Activated CD4-positive, alpha-beta T cell treated with anti-CD3 and anti-CD28 coated beads, Interleukin-2, amount 50 U/mL, for 16 hours (primary cell): ENCODE measurements at places on chromosomes 3 and 15.

DNA sequence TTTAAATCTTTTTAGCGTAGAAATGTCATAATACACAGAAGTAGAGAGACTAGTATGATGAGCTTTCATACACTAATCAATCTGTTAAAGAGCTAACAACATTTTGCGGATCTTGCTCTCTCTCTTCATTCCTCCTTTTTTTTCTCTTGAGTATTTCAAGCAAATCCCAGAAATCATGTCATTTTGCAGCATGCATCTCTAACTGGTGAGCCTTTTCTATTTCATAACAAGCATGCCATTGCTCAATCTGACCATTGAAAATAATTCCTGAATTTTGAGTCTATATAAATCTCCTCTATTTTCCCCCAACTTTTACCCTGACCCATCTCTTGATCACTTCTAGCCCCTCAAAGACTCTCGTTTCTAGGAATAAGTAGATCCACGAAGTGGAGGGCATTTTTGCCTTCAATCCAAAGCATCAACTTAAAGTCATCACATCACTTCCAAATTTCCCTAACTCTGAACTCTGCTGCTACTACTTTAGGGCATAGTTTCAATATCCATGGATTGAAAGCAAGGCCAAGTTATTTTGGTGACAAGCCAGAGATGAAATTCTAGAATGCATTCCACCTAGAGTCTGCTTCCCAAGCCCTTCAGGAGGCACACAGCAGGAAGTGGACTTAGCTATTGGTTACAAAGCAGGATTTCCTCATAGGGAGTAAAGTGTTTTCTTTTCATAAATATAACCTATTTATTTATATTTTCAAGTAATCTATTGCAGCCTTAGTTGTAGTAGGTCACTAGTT lies 253.5 kb upstream of the ZPLD1 start:
- no peak for DNase-seq

DNA sequence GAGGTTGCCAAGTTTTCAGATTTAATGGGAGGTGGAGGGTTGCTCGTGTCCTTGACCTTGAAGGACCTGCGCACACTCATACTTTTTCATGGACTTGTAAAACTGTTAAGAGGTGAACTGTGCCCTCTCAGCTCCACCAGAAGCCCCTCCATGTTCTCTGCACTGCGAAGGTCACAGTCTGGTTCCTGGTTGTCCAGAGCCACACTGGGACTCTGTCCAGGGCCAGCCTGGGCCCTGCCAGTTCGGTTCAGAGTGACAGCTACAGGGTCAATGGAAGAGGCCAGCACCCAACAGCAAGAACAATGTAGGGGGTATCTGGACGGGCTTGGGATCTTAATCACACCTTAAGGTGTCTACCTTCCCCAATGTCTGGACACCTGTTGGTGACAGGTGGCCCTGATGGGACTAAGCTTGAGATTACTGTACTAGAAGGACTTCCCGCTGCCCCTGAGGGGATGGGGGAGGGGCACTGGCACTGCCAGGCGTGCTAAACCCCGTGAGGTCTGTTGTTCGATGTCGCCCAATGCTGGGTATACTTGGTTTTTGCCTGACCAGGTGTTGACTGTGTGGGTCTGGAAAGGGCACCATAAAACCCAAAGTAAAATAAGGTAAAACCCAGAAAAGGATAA lies 34.7 kb downstream of the GRK7 start:
- no peak for DNase-seq

DNA sequence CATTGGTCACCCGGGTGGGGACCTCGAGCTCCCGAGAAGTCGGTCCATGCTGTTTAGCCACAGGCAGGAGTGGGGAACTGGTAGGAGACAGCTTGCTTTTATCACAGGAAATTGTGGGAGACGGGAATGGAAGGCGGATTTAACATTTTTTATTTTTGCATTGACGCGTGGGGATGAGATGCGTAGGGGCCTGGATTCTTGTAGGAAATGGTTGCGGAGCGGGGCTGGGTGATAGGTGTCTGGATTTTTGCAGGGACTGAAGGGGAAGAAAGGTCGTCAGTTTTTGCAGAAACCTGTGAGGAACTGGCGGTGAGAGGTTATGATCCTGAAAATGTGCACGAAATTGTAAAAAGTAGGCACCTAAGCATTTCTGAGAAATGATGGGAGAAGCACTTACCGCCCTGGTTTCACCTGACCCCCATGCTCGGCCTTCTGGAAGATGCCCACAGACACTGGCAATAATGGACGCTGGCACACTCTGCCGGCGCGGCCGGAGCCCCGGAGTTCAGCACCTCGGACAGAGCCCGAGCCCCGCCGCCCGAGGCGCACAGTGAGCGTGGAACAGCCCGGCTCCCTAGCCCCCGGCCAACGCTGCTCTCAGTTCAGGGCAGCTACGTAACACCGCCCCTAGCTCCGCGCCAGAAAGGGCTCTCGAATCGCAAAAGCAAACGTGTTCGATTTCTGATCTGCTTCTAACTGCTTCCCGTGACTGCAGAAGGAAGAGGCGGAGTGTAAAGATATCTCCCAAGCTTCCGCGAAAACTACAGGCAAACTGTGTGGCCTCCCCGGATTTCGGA lies 928 bp downstream of the ANKRD34C start:
- DNase-seq = peak; percentile 18

DNA sequence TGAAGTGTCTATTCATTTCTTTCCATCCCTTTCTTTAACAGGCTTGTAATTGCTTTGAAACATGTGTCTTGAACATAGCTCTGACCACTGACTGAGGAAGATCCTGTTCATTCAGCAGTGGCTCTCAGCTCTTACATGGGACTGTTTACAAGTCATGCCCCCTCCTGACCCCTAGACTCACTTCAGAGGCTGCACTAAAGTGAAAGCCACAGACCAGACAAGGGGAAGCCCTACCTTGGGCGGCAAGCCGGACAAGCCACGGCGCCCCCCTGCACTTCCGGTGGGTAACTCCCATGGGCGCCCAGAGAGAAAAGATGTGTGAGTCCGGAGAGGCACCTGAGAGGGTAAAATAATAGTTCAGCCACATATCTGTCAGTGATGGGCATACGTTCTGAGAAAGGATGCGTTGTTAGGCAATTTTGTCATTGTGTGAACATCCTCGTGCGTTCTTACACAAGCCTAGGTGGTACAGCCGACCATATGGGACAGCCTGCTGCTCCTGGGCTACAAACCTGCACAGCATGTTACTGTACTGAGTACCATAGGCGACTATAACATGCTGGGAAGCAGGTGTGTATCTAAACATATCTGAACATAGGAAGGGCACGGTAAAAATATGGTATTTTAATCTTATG lies 116.2 kb downstream of the CHSY1 start:
- DNase-seq = no peak

DNA sequence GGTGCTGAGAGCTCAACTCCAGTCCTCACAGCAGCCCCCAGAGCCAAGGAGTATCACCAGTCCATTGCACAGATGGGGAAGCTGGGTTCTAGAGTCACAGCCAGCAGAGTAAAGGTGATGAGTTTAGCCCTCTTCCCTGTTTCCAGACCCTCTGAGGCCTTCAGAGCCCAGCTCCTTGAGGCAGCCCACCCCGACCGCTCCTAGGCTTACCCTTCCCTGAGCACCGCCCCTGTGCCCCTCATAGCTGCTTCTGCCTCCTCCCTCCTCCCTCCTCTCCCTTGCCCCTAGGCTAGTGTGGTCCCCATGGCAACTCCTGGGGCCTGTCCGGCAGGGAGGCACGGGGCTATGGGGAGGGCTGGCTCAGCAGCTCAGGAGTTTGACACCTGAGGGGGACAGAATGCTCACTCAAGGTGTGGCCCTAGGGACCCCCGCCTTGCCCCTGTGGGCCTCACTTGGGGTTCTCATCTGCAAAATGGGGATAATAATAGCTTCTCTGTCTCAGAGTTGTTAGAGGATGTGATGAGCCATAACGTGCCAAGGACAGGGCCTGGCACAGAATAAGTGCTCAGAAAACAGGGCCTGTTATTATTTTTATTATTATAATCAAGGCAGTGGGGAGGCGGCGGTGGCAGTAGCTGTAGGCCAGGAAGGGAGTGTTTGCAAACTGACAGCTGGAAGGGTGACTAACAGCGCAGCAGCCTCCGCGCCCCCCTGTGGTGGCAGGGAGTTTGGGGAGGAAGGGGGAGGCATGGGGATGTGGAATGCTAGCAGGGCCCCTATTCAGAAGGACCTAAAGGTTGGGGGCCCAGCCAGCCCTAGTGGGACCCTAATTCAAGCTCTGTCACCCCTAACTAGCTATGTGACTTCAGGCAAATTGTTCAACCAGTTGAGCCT lies 11.5 kb downstream of the CSK start:
- peak; percentile 60 for DNase-seq

GRCh38 chr3:152790651-152791387 lies 44.1 kb upstream of the P2RY1 start:
- no peak for DNase-seq

DNA sequence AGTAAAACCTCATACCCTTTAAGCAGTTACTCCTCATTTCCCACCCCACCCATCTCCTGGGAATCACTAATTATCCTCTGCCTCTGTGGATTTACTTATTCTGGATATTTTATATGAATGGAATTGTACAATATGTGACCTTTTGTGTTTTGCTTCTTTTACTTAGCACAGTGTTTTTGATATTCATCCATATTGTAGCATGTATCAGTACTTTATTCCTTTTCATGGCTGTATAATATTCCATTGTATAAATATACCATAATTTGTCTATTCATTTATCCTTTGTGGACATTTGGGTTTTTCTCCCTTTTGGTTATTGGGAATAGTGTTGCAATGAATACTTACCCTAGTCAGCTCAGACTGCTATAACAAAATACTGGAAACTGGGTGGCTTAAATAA lies 39.2 kb downstream of the SH3GL3 start:
- no peak for DNase-seq

DNA sequence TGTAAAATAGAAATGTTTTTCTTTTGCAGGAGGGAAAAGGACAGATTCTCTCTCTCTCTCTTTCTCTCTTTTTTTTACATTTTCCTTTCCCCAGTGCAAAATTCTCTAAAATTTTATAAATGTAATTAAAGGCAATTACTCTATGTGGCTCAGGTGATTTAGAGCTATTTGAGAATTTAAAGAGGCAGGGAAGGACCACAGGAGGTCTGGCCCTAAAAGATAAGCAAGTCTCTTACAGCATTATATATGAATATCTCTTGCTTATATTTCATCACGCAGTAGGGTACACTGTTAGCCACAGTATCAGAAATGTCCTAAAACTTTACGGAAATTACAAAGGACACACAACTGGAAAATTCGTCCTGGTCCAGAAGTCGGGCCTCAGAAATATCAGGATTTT lies 70.5 kb upstream of the PPIB start:
- DNase-seq = no peak

- DNase-seq = no peak
Measured at GRCh38 chr15:57522148-57522547, 69.6 kb upstream of the MYZAP start.

DNA sequence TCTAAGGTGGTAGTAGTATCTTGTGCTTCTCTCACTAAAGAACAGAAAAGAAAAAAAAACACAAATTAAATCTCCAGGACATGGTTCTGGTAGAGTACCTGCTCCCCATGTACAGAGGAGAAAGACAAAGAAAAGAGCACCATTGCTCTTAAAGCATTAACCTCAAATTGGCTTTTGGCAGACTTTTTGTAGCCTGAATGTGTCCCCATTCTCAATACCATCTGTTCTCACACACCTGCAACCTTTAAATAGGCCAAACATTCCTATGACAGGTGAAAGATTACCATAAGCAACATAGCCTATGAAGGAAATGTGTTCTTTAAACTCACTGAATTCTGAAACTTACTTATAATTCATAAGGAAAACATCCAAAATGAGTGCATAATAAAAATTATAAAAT lies 68.0 kb downstream of the TIPARP start:
- no peak for DNase-seq

DNA sequence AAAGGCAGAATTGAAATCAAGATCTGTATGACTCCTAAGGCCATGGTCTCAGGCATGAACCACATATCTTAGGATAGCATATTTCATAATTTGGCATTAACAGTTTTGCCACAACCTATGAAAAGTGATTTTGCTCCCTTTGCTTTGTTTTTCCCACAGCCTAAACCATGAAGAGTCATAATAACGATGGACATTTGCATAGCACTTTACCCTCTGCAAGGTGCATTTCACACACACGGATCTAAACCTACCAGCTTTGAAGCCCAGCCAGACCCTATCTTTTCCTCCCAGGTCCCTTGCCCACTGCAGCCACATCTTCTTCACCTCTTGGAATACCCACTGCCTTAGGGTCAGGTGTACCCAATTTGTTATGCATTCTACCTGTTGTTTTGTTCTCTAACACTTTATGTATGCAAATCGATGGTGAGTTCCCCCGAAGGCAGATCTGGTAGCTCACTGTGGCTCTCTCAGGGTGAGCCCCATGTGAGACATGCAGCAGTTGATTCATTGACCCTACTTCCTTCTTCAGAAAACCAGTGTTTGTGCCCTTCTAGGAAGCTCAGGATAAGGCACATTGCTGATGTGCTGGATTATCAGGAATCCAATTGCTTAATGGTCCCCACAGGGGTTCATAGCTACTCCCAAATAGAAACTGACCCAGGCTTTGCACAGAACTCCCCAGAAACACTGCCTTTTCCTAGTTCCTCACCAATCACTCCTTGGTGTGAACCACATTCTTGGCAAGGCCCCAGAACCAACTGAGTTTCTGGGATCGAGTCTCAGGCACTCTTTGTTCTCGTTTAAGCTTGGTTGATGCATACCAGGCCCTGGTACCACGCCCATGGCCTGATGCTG lies 8.7 kb downstream of the ARHGAP31 start:
- DNase-seq = no peak

DNA sequence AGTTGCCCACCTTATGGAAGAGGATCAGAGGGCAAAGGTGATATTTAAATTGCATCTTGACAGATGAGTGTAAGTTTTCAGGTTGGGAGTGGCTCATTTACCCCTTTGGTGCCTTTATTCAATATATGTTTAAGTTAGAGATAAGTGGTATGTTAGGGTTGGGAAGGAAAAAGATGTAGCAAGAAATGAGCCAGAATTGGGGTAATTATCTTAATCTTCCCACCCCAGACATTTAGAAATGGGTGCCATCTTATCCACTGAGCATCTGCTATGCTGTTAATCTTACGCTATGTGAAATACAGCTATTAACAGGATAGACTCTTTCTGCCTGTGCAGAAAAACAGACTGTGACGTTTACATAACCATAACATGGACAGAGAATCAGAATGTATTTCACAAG lies 6.3 kb downstream of the CMTM7 start:
- DNase-seq = no peak

DNA sequence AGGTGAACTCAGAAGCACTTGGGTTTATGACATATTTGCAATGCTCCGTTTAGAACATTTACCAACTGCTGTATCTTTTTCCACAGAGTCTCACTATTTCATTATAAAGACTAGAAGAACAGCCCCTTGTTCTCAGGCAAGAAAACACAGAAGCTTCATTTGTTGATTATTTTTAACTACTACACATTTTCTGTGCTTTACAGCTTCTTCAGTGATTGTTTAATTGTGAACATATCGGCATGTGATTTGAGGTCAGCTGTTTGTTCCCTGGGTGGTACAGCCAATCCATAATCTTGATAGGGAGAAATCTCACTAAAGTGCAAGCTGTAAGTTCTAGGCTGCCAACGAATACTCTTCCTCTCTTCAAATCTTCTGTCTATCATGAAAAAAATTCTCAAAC lies 31.0 kb upstream of the DLG1 start:
- no peak for DNase-seq
